SJSA1 (cell line): ENCODE measurements at places on chromosomes 11 and 22. TPM values are rescaled to one million over a fixed set of nuclear protein-coding genes. Genes with fewer than 3 reads are reported as not detected.

- H3K27me3 ChIP-seq = no peaks in the 10 kb centered on the region
- H3K4me3 ChIP-seq = no peak overlapping the region
- H3K4me1 ChIP-seq = peaks cover 14% of the 10 kb centered on the region
- peak; percentile 41 for DNase-seq
Measured at GRCh38 chr11:127651175-127651887, 650.8 kb upstream of the KIRREL3 start.

Gene ZNF214
- not detected in 2 replicates for total RNA-seq

DNA sequence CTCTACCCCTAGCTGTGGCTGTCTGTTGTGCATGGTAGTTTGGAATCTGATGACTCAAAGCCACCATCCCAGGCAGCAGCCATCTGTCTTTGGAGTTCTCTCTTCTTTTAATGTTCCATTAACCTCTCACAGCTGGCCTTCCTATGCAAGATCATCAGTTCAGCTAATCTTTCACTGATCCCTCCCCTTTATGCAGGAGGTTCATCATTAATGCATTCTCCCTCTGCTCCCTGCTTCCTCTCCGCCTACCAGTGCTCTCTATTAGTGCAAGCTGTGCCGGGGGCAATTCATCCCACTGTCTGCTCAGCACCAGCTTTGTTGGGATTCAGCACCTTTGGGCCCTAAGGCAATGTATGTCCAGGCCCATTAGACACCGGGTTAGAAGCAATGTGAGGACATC is 413.0 kb upstream of the LRRC4C start:
- no peaks in the 10 kb centered on the region for H3K4me1 ChIP-seq
- no peak overlapping the region for H3K27ac ChIP-seq
- no peak overlapping the region for H3K4me3 ChIP-seq
- H3K36me3 ChIP-seq = no peaks in the 10 kb centered on the region
- DNase-seq = no peak

Gene KCNQ1OT1
- total RNA-seq = 1.3 and 2.1 TPM in 2 replicates

Gene PKDREJ
- not detected in 2 replicates for total RNA-seq

Gene MS4A7
- not detected in 2 replicates for total RNA-seq

Gene AGBL2
- 0.45 TPM in 1 of 2 replicates, not detected in the other for total RNA-seq

- no peaks in the 10 kb centered on the region for H3K27me3 ChIP-seq
- no peaks in the 10 kb centered on the region for H3K36me3 ChIP-seq
- H3K4me3 ChIP-seq = no peak overlapping the region
- no peaks in the 10 kb centered on the region for H3K4me1 ChIP-seq
Measured at GRCh38 chr11:81224396-81224795, 1509.3 kb downstream of the FAM181B start.

Gene SLC7A4
- not detected in 2 replicates for total RNA-seq

- DNase-seq = no peak
- no peaks in the 10 kb centered on the region for H3K4me1 ChIP-seq
- no peaks in the 10 kb centered on the region for H3K36me3 ChIP-seq
- H3K27ac ChIP-seq = no peak overlapping the region
- H3K27me3 ChIP-seq = no peaks in the 10 kb centered on the region
Measured at GRCh38 chr22:44270556-44270880, 42.2 kb downstream of the SHISAL1 start.

DNA sequence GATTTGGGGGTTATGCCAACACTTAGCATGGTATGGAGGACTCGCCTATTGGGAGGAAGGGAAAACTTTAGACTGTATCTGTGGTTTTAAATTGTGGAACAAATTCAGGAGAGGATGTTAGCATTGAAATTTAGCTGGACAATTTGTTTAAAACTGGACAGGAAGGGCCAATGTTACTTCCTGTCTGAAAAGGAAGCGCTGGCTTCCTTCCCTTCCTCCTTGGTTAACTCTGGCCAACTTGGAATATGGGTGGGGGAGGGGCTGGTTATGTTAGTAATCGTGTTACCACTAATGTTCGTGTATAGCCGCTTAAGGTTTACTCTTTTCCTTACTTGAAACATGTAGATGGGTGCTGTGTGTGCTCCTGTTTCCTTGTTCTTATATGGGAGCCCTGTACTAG is 13.9 kb downstream of the CTNND1 start:
- DNase-seq = no peak
- no peak overlapping the region for H3K4me3 ChIP-seq
- peak overlapping the region; percentile 89 for H3K27ac ChIP-seq
- H3K4me1 ChIP-seq = peaks cover 70% of the 10 kb centered on the region
- no peaks in the 10 kb centered on the region for H3K27me3 ChIP-seq

Gene GGT5
- 0.66 TPM in 1 of 2 replicates, not detected in the other for total RNA-seq

Gene HBE1
- total RNA-seq = not detected in 2 replicates

DNA sequence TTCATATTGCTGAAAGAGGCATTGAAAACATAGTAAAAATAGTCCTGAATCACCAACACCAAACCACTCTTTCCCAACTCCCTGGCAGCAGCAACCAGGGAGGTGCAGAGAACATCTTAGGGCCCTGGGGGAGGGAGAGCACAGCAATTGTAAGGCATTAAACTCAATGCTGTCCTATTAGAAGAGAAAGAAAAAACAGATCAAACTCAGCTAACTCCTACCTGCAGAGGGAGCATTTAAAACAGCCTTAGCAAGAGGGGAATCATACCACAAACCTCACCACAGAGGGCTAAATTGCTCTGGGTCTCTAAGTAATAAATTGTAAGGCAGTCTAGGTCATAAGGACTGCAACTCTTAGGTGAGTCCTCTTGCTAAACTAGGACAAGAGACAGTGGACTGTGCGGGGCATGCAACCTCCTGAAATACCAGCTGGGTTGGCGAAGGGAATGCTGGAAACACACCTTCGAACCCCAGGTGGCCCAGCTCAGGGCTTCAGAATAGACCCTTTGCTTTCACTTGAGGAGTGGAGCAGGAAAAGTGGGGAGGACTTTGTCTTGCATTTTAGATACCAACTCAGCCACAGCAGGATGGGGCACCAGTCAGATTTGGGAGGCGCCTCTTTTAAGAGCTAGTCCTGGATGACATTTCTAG is 697.1 kb upstream of the FAT3 start:
- no peak for DNase-seq
- no peaks in the 10 kb centered on the region for H3K4me1 ChIP-seq
- H3K36me3 ChIP-seq = no peaks in the 10 kb centered on the region
- H3K27me3 ChIP-seq = no peaks in the 10 kb centered on the region
- H3K27ac ChIP-seq = no peak overlapping the region

- DNase-seq = no peak
- no peaks in the 10 kb centered on the region for H3K27me3 ChIP-seq
- no peak overlapping the region for H3K4me3 ChIP-seq
- H3K36me3 ChIP-seq = no peaks in the 10 kb centered on the region
- H3K4me1 ChIP-seq = no peaks in the 10 kb centered on the region
Measured at GRCh38 chr11:30861064-30861463, 274.9 kb upstream of the MPPED2 start.

- no peak overlapping the region for H3K27ac ChIP-seq
- no peaks in the 10 kb centered on the region for H3K4me1 ChIP-seq
- H3K27me3 ChIP-seq = no peaks in the 10 kb centered on the region
- no peak for DNase-seq
- H3K4me3 ChIP-seq = no peak overlapping the region
Measured at GRCh38 chr11:3622521-3622920, 19.3 kb downstream of the ART5 start.

DNA sequence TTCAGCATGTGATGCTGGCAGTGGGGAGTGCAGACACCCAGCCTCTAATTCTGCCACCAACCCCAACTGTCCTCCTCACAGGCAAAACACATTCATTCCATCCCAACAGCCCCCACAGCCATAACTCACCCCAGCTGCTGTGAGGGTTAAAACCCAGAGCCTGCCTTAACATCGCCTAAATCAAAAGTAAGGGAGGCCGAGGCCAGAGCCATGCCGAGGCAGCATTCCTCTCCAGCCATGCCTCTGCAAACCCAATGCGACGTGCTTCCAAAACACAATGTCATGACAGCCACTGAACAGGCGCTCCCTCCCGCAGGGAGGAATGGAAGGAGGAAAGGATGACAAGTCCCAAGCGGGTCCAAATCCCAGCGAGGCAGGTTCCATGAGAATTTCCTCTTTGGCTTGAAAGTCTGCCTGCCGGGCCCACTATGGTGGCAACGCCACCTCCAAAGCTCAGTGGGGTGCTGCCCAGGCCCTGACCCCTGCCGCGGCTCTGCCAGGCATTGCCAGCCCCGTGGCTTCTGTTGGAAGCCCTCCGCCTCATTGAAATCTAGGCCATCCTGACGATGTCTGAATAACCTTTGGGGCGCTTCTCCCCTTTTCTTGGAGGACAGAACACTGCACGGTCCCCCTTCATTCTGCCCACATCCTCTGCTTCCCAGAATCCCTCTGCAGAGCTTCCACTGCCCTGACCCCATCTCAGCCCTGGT is 472.3 kb downstream of the BRD1 start:
- no peaks in the 10 kb centered on the region for H3K36me3 ChIP-seq
- H3K27ac ChIP-seq = no peak overlapping the region
- H3K27me3 ChIP-seq = no peaks in the 10 kb centered on the region
- no peak for DNase-seq
- H3K4me1 ChIP-seq = no peaks in the 10 kb centered on the region
- H3K4me3 ChIP-seq = no peak overlapping the region

Gene CCDC116
- 0.13 TPM in 1 of 2 replicates, not detected in the other for total RNA-seq

Gene SERPING1
- not detected in 2 replicates for total RNA-seq

DNA sequence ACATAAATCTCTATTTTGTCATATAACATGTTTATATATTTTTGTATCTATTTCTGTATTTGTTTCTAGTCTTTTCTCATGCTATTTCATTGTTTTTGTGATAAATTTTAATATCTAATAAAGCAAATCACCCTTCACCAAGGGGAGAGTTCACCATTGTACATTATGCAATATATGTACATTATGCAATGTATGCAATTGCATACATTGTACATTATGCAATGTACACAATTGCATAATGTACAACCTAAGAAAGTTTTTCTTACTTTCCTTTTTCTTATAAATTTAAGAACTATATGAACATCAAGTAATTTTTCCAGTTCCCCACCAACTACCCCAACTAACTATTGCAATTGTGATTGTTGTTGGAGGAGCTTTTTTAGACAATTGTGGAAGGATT is 44.1 kb upstream of the GLYATL2 start:
- no peaks in the 10 kb centered on the region for H3K27me3 ChIP-seq
- no peak overlapping the region for H3K27ac ChIP-seq

DNA sequence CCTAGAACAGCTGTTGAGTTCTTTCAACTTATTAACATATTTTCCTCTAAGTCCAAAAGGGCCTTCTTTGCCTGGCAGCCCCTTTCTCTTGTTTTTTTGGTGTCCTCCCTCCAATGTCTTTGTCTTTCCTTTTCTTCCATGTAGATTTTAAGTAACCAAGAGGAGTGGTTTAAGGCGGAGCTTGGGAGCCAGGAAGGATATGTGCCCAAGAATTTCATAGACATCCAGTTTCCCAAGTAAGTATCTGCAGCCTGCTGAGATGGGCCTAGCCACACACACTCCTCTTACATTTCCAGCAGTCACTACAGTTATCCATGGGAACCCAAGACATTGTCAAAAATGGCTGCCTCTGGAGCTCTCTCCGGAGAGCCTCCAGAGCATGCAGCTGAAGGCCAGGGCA is 4.5 kb upstream of the TMA7B start:
- peaks cover 32% of the 10 kb centered on the region for H3K4me1 ChIP-seq
- no peak overlapping the region for H3K27ac ChIP-seq
- H3K27me3 ChIP-seq = no peaks in the 10 kb centered on the region
- DNase-seq = no peak

DNA sequence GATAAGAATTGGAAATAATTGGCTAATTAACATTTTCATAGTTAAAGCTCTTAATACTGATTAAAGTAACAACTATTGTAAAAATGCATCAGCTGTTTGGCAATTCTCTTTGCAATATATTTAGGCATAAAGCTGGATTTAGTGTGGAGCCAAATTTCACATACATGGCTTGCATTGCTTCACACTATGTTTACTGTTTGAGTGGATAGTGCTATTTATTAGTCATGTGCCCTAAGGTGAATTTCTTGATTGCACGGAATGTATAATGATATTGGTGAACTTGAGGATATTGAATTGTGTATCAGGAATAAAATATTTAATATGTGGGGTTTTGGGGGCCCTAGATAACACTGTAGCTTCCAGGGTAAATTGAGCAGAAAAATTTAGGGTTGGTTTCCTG is 100.9 kb downstream of the AASDHPPT start:
- no peak for DNase-seq
- H3K4me3 ChIP-seq = no peak overlapping the region
- no peaks in the 10 kb centered on the region for H3K4me1 ChIP-seq
- H3K36me3 ChIP-seq = no peaks in the 10 kb centered on the region

Gene OR52I2
- not detected in 2 replicates for total RNA-seq

Gene UCP3
- total RNA-seq = 0.08 TPM in 1 of 2 replicates, not detected in the other

- H3K36me3 ChIP-seq = peaks cover 39% of the 10 kb centered on the region
- no peak for DNase-seq
- no peaks in the 10 kb centered on the region for H3K27me3 ChIP-seq
Measured at GRCh38 chr11:3147626-3148025, 17.5 kb downstream of the OSBPL5 start.

DNA sequence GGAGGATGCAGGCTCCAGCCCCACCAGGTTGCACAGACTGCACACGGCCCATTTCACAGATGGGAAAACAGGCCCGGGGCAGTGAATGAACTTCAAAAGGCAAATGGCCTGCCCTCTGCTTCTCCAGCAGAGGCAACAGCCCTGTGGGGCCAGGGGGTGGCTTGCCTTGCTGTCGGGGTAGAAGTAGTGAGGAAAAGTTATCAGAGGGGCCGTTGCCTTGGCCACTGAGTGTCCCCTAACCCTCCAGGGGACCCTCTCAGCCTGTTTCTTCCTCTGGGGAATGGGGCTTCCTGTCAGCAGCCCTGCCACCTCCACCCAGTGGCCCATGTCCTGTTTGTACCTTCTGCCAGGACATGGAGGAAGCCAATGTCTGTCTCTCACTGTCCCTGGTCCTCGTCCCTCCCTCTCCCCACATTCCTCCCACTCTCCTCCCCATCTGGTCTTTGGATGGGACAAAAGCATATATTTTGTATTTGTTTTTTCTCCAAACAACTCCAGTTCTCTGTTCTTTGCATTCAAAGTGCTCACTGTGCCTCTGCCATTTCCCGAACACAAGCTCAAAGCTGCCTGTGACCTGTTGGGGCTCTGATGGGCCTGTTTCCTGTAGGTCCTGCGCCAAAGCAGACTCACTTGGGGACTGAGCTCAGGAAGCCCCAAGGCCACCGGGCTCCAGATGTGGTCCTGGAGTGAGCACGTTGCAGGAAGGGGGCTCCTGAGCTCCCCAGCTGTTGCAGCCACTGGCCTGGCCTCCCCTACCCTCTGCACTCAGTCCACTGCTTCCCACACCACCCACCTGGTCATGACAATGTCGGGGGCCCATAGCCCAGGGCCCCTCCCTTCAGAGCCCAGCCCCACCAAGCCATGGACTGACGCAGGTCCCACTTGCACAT is 9.5 kb downstream of the MAP4K2 start:
- H3K4me1 ChIP-seq = no peaks in the 10 kb centered on the region
- H3K36me3 ChIP-seq = peaks cover 48% of the 10 kb centered on the region
- no peak overlapping the region for H3K4me3 ChIP-seq
- no peaks in the 10 kb centered on the region for H3K27me3 ChIP-seq

GRCh38 chr11:10502065-10502680 is 38.8 kb downstream of the RNF141 start:
- DNase-seq = no peak
- H3K27me3 ChIP-seq = no peaks in the 10 kb centered on the region; the same call in 1 of the 2 replicates
- H3K4me3 ChIP-seq = no peak overlapping the region
- no peaks in the 10 kb centered on the region for H3K4me1 ChIP-seq
- no peaks in the 10 kb centered on the region for H3K36me3 ChIP-seq
